ENCODE measurements at places on chromosomes 16 and 17. TPM values are rescaled to one million over a fixed set of nuclear protein-coding genes. Genes with fewer than 3 reads are reported as not detected.

GRCh38 chr17:46139432-46140210 lies 53.6 kb downstream of the KANSL1 start:
- DNase-seq: no peak
- no peaks in the 10 kb centered on the region for H3K27me3 ChIP-seq
- no peaks in the 10 kb centered on the region for H3K36me3 ChIP-seq

GRCh38 chr16:20814784-20815183 lies 8.5 kb downstream of the REXO5 start:
- no peaks in the 10 kb centered on the region for H3K4me1 ChIP-seq
- no peak overlapping the region for H3K4me3 ChIP-seq
- peak; percentile 34 for DNase-seq
- no peak overlapping the region for H3K27ac ChIP-seq
- no peaks in the 10 kb centered on the region for H3K27me3 ChIP-seq

- H3K4me1 ChIP-seq: no peaks in the 10 kb centered on the region
- no peak overlapping the region for H3K27ac ChIP-seq
Observed at GRCh38 chr17:12395733-12396354, 269.8 kb upstream of the MYOCD start.

GRCh38 chr16:73794994-73795393 lies 501.6 kb upstream of the PSMD7 start:
- H3K4me3 ChIP-seq: no peak overlapping the region
- no peaks in the 10 kb centered on the region for H3K36me3 ChIP-seq
- DNase-seq: peak; percentile 77

- H3K4me1 ChIP-seq: peaks cover 12% of the 10 kb centered on the region
- DNase-seq: no peak
- H3K36me3 ChIP-seq: no peaks in the 10 kb centered on the region
- no peaks in the 10 kb centered on the region for H3K27me3 ChIP-seq
Observed at GRCh38 chr17:2195729-2196128, 107.9 kb downstream of the SMG6 start.

The ABCA8 gene
- 20.7 TPM for polyA plus RNA-seq

The ADAP2 gene
- 8.2 TPM for polyA plus RNA-seq

The CD300H gene
- polyA plus RNA-seq: not detected

GRCh38 chr16:51638339-51639135 lies 487.5 kb upstream of the SALL1 start:
- no peak overlapping the region for H3K27ac ChIP-seq
- no peak overlapping the region for H3K4me3 ChIP-seq
- no peak for DNase-seq
- H3K4me1 ChIP-seq: peaks cover 6% of the 10 kb centered on the region

DNA sequence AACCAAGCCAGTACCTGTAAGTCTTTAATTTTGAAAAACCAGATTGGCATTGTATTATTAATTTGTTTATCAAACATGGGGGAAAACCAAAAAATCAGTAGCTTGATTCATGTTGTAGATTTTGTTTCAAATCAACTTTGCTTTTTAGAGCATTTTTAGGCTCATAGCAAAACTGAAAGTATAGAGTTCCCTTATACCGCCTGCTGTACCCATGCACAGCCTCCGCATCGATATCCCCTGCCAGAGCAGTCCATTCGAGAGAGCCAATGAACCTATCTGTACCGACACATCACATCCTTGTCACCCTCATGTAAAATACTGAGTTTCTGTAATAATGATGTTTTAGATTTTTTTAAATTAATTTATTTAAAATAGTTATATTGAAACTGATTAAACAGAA lies 16.2 kb upstream of the MRC2 start:
- DNase-seq: no peak
- H3K36me3 ChIP-seq: peaks cover 25% of the 10 kb centered on the region
- no peaks in the 10 kb centered on the region for H3K27me3 ChIP-seq
- H3K4me3 ChIP-seq: no peak overlapping the region
- H3K4me1 ChIP-seq: no peaks in the 10 kb centered on the region
- H3K27ac ChIP-seq: no peak overlapping the region

GRCh38 chr16:72137380-72138063 lies 34.4 kb downstream of the PMFBP1 start:
- H3K4me3 ChIP-seq: no peak overlapping the region
- no peaks in the 10 kb centered on the region for H3K36me3 ChIP-seq
- H3K27ac ChIP-seq: no peak overlapping the region
- H3K27me3 ChIP-seq: no peaks in the 10 kb centered on the region

The TBC1D26 gene
- 0.41 TPM for polyA plus RNA-seq

DNA sequence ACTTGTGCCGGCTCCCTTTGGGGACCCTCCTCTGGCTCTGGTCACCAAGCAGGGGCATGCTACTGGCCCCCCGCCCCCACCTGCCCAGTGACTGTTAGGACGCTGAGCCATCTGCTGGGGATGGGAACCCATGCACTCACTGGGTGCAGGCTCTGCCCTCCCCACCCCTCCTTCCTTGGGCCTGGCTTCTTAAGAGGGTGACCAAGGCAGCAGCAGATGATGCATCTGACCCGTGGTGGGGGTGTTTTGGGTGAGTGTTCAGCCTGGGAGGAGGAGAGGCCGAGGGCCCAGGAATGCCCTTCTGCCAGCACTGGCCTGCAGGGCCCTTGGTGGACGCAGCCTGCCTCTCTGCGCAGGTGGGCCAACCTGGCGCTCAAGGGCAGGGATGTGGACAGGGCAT lies 19.2 kb upstream of the MTSS2 start:
- H3K27ac ChIP-seq: no peak overlapping the region
- no peaks in the 10 kb centered on the region for H3K27me3 ChIP-seq
- no peak overlapping the region for H3K4me3 ChIP-seq
- H3K36me3 ChIP-seq: peaks cover 42% of the 10 kb centered on the region
- H3K4me1 ChIP-seq: peaks cover 97% of the 10 kb centered on the region

- no peak overlapping the region for H3K4me3 ChIP-seq
- H3K27ac ChIP-seq: no peak overlapping the region
- H3K27me3 ChIP-seq: no peaks in the 10 kb centered on the region
- peak; percentile 54 for DNase-seq
- no peaks in the 10 kb centered on the region for H3K36me3 ChIP-seq
Observed at GRCh38 chr17:75352079-75352569, 53.4 kb downstream of the GRB2 start.

DNA sequence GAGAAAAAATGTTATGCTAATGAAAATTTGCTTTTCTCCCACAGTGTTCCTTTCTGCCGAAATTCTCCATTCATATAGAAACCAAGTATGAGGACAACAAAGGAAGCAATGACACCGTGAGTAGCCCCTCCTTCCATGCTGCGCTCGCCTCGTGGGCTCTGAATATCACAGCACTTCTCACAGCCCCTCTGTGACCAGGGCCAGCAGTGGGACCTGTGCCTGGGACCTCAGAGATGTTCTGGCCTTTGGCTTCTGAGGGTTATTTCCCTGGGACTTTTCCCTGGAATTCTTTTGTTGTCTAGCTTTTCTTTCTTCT lies 139.6 kb upstream of the NOL11 start:
- no peak overlapping the region for H3K4me3 ChIP-seq
- peaks cover 15% of the 10 kb centered on the region for H3K4me1 ChIP-seq
- no peaks in the 10 kb centered on the region for H3K27me3 ChIP-seq

DNA sequence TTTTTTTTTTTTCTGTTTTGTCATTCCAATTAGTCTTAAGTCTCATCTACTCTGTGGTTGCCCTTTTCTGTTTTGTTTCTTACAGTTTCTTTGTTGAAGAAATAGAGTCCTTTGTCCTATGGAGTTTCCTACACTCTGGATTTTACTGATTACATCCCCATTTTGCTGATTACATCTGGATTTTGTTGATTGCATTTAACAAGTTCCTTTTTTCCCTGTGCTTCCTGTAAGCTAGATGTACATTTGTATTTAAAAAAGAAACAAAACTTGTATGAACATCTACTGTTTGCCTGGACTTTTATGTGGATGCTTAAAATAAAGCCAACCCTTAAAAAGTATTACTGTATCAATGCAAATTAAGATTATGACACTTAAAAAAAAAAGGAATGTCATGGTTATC lies 147.6 kb downstream of the CHD9 start:
- no peaks in the 10 kb centered on the region for H3K4me1 ChIP-seq
- H3K36me3 ChIP-seq: no peaks in the 10 kb centered on the region
- no peaks in the 10 kb centered on the region for H3K27me3 ChIP-seq
- no peak overlapping the region for H3K27ac ChIP-seq
- H3K4me3 ChIP-seq: no peak overlapping the region

The FBXW10 gene
- polyA plus RNA-seq: 0.51 TPM

All from spinal cord (tissue), 10 donors.